ENCODE measurements at places on chromosomes 7 and 10. TPM values are rescaled to one million over a fixed set of nuclear protein-coding genes. Genes with fewer than 3 reads are reported as not detected.

GRM3 gene
- total RNA-seq: 0.03 TPM

LANCL2 gene
- 14.8 TPM for total RNA-seq

SERPINE1 gene
- 98.2 TPM for total RNA-seq

LIPK gene
- total RNA-seq: not detected

LRGUK gene
- total RNA-seq: 2.4 TPM

CEP55 gene
- 3.6 TPM for total RNA-seq

GRCh38 chr7:693280-693679 is 33.2 kb upstream of the DNAAF5 start:
- DNase-seq: peak; percentile 1

GRCh38 chr7:141158561-141158960 is 84.7 kb downstream of the TMEM178B start:
- peak; percentile 24 for DNase-seq

- DNase-seq: no peak
Measured at GRCh38 chr7:139715194-139715815, 62.5 kb downstream of the HIPK2 start.

DNA sequence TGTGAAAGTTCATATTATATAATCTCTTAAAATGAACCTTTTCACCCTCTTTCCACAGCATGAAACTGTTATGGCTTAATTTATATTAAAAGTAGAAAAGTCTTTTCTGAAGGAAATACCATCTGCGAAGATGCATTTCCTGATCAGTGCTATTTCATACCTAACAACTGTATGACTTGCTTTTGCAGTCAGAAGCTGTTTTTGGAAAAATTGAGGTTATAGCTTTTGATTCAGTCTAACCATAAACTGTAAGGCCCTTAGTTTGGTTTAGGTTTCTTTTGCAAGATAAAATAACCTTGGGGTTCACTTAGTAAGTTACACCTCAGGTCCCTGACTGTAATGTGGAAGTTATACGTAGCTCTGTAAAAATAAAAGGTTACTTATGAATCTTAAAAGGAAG is 22.7 kb upstream of the PARP12 start:
- DNase-seq: no peak

DNA sequence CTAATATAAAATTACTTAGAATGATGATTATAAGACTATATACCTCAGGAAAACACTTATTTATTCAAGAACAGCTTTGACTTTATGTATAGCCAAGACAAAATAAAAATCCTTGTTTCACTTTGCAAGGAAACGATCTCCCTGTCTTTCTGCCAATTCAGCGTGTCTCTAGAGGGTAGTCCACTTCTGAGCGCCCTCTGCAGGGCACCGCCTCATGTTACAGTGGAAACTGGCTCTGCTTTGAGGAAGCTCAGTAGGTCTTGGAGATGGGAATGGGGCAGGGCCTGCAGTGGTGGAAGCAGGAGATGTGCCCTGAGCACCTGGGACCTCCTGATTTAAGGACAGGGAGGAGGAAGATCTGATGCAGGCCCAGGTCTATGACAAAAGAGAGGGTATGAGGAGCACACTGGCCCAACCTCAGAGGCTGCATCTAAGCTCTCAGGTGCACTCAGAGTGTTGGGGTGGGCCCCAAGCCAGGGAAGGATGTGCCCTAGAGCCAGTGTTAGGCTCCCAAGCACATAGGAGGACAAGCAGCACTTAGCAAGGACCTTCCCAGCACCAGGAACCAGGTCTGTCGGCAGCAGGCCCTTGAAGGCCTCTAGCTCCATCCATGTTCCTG is 481.0 kb downstream of the TNS3 start:
- peak; percentile 71 for DNase-seq

- no peak for DNase-seq
Measured at GRCh38 chr7:5266191-5267028, 16.3 kb upstream of the SLC29A4 start.

- DNase-seq: no peak
Measured at GRCh38 chr7:41039386-41039953, 663.4 kb downstream of the INHBA start.

DNA sequence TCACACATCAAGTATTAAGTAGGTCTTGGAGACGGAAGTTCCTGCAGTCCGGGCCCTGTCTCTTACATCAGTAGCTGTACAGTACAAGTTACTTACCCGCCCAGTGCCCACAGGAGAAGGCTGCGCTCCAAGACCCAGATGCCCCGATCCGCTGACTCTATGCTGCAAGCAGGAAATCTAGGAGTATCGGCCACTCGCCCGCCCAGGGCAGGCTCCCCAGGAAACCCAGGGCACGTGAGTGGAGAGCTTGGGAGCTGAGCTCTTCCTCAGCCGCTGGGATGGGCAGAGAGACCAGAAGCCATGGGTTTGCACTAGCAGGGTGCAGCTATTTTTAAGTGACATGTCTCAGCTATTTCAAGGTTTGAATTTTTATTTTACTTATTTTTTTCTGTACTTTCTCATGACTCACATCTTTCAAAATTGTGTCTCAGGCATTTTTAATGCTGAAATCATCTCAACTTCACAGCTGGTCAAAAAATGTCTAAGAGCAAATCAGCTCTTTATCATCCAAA is 1.9 kb upstream of the GPER1 start:
- DNase-seq: no peak

DNA sequence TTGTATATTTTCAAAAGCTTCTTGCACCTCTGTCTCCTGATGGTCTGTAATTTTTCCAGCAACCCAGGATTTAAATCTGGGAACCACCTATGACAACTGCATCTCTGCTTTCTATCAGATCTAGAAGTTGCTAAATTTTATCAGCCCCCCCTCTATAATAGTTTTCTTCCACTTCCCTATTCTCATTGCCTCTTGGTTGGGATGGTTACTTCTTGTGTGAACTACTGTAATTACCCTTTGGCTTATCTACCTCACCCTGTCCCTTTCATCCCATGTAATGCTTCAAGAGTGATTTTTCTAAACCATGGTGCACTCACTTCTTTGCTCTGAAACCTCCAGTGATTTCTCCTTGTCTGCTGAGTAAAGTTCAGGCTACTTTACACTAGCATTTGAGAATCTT is 92.3 kb downstream of the BMPR1A start:
- no peak for DNase-seq

- no peak for DNase-seq
Measured at GRCh38 chr10:132551093-132551807, 13.7 kb downstream of the INPP5A start.

DNA sequence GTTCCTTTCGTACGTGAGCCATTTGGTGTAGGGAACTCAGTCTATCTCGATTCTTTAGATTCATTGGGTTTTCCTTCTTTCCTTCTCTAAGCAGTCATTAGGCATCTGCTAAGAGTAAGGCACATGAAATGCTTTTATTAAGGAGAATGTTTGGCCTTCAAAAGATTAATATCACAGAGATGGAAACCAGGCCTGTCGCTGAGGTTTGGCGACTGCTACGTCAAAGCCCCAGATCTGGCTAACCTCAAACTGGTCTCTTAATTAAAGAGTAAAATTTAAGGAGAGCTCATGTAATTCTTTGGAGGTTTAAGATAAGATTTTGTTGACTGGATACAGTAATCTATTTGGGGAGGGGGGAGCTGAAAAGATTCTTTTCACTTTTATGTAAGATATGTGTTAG is 189.8 kb downstream of the JCAD start:
- DNase-seq: no peak

- no peak for DNase-seq
Measured at GRCh38 chr7:110043519-110043918, 1047.4 kb upstream of the LRRN3 start.

DNA sequence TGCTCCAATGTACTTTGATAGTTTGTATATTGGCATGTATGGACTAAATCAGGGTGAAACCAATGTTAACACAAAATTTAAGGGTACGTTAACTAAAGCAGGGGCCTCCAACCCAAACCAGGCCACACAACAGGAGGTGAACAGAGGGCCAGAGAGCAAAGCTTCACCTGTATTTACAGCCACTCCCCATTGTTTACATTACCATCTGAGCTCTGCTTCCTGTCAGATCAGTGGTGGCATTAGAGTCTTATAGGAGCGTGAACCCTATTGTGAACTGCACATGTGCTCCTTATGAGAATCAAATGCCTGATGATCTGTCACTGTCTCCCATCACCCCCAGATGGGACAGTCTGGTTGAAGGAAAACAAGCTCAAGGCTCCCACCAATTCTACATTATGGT is 62.0 kb upstream of the SCIN start:
- no peak for DNase-seq

GRCh38 chr7:6482743-6483119 is 35.0 kb upstream of the DAGLB start:
- no peak for DNase-seq

DNA sequence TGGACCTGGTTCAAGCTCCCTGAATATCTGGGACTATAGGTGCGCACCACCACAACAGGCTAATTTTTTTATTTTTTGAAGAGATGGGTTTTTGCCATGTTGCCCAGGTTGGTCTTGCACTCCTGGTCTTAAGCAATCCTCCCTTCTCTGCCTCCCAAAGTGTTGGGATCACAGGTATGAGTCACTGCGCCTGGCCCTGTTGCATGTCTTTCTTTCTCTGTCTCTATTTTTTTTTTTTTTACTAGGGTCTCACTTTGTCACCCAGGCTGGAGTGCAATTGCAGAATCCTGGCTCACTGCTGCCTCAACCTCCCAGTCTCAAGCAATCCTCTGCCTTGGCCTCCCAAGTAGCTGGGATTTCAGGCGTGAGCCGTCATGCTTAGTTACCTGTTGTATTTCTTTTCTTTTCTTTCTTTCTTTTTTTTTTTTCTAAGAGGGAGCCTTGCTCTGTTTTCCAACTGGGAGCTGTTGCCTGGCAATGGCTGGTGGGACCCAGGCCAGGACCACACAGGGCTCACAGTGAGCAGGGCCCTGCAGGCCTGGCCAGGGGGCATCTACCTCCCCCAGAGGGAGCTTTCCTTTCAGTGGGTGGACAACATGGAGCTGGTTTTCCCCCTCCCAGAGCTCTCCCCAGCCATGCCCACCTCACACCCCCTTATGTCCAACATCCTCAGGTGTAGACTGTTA is 6.0 kb downstream of the MYL7 start:
- DNase-seq: no peak

GRCh38 chr10:98959379-98959778 is 276.3 kb downstream of the HPSE2 start:
- DNase-seq: no peak

DNA sequence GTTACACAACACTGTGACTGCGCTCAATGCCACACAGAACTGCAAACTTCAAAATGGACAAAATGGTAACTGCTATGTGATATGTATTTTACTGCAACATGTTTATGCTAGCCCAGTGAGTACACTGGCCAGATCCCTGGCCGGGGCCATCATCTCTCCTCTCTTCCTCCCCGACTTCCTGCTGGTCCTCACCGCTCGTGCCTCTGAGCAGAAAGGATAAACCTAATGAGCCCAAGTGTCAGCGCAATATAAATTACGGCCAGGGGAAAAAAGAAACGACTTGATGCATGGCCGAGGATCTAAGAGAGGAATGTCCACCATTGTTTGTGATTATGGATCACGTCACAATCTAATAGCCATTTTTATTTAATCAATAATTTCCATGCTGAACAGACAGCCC is 225.2 kb downstream of the GLI3 start:
- no peak for DNase-seq

DNA sequence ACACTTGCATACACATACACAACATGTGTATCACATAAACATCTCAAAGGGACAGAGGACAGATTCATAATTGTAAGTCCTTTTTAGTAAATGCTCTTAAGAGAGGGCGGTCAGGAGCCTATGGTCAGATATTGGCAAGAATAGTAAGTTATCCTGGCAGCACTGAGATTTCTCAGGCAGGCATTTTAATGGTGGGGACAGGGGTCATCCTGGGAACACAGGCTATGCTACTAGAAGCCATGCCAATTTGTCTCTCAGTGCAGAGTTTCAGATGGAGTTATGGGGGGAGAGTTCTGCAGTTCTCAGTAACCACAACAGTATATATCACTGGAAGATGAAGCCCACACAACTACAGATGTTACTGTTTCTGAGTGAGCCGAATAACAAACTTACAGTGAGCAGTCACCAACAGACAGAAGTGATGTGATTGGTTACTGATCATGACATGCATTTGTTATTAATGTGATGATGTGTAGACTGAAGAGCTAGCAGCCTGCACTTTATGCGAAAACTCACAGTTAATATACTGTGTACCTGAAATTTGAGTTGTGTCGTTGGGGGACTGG is 16.4 kb downstream of the ZNF487 start:
- no peak for DNase-seq

DNA sequence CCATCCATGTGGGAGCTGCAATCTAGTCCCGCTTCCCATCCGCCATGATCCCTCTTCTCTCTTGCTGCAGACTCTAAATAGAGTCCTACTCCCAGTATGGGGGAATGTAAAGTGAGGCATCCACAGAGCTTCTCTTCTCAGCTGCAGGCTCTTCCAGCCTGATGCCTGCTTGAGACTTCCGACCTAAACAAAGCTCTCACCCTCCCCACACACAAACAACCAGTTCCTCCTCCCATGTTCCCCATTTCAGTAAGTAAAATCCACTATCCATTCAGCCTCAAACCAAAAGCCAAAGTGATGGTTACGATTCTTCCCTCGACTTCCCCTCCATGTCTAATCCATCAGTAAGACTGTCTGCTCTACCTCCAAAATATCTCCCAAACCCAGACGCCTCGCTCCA is 108.2 kb upstream of the NFE2L3 start:
- DNase-seq: no peak

DNA sequence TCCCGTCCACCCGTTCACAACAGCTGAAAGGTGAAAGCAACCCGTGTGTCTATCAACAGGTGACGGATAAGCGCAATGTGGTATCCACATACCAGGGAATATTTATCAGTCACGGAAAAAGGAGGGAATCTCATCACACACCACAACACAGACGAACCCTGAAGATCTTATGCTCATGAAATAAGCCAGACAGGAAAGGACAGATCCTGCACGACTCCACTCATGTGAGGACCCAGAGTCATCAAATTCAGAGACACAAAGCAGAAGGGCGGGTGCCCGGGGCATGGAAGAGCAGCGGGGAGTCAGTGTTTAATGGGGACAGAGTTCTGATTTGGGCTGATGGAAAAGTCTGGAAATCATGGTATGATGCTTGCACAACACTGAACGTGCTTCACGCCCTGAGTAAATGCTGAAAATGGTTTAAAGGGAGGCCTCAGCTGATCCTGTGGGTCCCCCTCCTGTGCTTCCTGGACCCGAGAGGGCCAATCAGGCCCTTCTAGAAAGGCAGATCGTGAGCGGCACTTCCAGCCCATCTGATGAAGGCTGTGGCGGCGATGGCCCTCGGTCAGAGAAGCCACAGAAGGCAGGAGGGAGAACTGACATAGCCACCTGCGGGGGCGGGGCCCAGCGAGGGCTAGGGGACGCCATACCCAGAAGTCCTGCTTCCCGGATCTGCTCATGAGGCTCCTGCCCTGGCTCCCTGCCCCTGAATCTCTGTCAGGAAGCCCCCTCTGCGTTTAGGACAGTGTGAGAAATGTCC is 19.1 kb downstream of the WDR86 start:
- DNase-seq: no peak

DNA sequence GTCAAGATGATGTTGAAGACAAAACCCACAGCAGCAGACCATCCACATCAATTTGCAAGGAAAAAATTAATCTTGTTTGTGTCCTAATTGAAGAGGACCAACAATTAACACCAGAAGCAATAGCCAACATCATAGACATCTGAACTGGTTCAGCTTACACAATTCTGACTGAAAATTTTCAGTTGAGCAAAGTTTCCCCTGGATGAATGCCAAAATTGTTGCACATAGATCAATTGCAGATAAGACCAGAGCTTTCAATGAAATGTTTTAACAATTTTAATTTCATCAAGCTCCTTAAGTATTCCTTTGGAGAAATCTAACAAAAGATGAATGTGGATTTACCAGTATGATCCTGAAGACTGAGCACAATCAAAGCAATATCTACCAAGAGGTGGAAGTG is 168.6 kb downstream of the CTNNA3 start:
- no peak for DNase-seq
